ENCODE measurements at places on chromosomes 2 and 18.

GRCh38 chr2:145404690-145405089 lies 884.8 kb upstream of the ZEB2 start:
- no peak for DNase-seq

- no peak for DNase-seq
Observed at GRCh38 chr18:32255570-32255969, 65.7 kb downstream of the MEP1B start.

GRCh38 chr2:210756855-210757254 lies 200.5 kb downstream of the CPS1 start:
- DNase-seq = no peak

DNA sequence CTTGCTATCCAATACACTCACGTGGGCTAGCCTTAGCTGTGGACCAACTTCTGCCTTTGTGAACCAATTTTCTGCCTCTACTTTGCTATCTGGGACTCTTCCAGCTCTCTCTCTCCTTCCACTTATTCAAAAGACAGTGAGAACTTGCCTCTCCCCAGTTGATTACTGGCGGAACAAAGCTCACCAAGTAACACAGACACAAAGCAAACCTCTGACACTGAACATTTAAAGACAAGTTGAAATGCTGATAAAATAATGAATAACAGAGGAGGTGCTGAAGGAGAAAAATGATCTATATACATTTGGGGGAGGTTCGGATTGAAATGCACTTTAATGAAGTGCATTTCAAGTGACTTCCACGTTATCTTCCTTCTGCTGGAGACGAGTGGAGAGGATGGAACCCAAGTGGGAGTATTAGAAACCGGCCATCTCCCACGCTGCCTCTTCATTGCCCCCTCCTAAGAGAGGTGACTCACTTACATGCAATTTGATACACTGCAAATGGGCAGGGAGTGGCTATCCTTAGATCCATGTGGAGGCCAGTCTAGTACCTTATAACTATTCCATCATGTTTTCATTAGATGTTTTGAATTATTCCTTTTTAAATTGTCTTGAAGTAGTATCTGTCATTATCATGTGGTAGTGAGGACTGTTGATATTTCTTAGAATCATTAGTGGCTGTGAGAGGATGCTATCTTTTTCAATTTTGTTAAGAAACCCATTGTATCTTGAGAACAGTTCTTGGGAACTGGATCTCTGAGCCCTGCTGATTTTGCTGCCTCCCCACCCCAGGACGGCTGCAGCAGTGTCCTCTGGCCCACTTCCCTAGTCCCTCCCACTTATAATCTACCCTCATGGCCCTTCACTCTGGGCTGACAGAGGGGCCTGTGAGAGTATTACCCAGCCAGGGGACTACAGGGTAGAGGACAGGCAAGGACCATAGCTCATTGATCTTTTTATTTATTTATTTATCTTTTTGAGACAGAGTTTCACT lies 6.0 kb upstream of the GLI2 start:
- no peak for DNase-seq

Data from activated B cell treated with CpG ODN at 0.5 μM for 24 hours (primary cell).